ENCODE measurements at places on chromosomes 11 and 22. TPM values are rescaled to one million over a fixed set of nuclear protein-coding genes. Genes with fewer than 3 reads are reported as not detected.

- no peak for DNase-seq
These were observed 806 bp upstream of the SMDT1 start for GRCh38 chr22:42078469-42079318.

DNA sequence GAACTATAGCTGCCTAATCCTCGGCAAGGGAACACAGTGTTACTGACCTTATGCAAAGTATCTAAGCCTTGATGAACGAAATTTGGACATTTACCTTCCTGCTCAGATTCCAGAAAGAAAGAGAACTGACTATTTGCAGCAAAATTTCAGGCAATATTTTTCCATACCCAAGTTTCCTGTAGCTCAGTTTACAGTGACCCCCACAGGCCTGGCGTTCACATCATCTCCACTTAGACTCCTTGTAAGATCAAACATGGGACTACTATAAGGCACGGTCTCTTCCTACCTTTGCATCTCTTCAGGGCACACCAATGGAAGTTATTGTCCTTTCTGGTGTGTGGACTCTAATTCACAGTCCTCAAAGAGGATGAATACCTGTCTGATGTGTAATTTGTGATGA, 21.1 kb downstream of the MS4A6A start:
- DNase-seq, result no peak

- peak; percentile 79 for DNase-seq
These were observed 5.6 kb upstream of the SYT8 start for GRCh38 chr11:1829039-1829820.

DNA sequence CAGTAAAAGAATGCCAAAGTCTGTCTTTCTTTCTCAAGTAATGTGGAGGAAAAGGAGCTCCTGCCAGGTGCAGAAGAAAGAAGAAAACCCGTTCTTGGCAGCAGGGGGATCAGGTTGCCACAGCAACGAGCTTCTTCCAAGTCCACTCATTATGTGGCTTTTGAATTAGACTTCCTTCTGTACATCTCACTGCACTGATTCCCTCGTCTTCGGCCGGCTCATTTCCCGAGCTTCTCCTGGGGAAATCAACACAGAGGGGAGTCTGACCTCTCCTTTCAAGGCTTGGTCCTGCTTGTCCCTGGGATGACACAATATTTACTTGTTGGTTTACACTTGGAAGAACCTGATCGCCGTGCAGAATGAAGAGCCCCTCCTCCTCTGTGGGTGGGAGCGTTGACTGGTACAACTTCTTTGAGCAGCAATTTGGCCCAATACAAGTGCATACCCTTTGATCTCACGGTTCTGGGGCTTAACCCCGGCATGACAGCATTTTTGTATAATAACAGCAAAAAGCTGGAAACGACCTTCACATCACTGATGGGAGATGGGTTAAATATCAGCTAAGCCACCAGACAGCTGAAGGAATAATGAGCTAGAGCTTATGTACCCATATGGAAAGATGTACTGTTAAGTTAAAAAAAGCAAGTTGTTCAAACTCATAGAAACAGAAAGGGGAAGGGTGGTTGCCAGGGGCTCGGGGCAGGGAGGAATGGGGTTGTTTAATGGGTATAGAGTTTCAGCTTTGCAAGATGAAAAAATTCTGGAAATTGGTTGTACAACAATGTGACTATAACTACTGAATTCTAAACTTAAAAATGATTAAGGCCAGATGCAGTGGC, 35.4 kb downstream of the MCHR1 start:
- no peak for DNase-seq

DNA sequence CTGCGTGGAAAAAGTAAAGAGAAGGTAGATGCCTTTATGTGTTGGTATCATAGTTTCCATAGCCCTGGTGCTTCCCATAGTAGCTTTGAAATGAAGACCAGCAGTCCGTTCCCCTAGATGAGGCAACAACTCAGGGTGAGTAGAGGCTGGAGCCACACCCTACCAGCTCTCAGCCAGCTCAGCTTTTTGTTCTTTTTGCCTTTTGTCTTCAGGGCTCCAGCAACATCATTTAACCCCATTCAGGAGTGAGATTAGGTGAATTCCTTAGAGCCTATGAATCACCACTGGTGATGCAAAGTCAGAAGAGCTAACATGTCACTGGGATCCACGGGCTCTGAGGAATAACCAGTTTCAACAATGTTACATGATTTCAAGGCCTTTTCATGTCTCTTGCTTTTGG, 14.0 kb upstream of the SESN3 start:
- no peak for DNase-seq

DNA sequence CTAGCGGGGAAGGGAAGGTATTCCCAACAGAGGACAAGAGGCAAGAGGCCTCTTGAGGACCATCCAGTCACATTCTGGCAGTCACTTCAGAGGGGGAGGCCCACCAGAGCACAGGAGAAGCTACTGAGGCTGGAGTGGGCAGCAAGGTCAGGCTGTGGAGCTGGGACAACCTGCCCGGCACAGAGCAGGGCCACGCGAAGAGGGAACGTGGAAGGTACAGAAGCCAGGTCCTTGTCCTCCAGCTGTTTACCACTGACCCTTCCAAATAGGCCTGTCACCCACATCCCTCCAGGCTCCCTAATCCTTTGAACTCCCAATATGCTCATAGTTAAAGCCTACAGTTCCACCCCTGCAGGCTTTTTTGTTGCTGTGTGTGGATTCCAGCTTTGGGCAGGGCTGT, 76.9 kb downstream of the IGLL1 start:
- peak; percentile 53 for DNase-seq

GRCh38 chr11:108672113-108672512, 7.2 kb downstream of the DDX10 start:
- no peak for DNase-seq

DNA sequence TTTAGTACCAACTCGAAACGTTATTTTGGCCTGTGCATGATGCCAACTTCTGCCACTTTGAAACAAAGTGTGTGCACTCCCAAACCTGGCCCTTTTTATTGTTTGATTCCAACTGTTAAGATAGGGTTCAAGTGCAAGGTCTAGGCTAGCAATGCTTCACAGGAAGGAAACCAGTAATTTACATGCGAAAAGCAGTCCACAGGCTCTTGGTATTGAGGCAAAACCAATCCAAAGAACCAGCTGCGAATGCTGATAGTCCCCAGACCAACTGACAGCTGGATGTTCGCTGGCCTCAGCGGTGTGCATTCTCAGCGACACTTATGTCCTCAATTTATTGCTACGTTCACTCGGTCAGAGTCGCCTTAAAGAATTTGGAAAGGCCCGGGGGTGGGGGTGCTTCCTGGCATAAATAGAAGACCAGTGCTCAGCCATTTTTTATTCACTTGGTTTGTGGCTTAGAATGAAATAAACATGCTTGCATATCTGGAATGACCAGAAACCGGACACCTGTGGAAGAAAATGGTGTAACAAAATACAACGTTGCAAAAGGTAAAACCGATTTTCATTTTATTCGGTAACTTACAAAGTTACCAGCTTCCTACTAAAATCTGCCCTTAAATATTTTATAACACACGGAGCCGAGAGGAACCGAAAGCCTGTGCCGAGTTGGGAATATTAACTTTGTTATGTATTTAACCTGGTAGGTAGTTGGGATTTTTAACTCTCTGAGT, 1.6 kb downstream of the CPT1A start:
- no peak for DNase-seq

GRCh38 chr11:9046481-9046880, 42.7 kb upstream of the NRIP3 start:
- DNase-seq, result no peak

GRCh38 chr11:64614917-64615316, 23.9 kb downstream of the SLC22A12 start:
- DNase-seq, result no peak

GRCh38 chr22:24043958-24044357, 32.9 kb downstream of the CABIN1 start:
- DNase-seq, result no peak

- DNase-seq, result no peak
These were observed 426.7 kb downstream of the MIAT start for GRCh38 chr22:27084130-27084529.

- DNase-seq, result no peak
These were observed 11.2 kb downstream of the CCS start for GRCh38 chr11:66604155-66604554.

- no peak for DNase-seq
These were observed 16.0 kb upstream of the SHISAL1 start for GRCh38 chr22:44328762-44329161.

DNA sequence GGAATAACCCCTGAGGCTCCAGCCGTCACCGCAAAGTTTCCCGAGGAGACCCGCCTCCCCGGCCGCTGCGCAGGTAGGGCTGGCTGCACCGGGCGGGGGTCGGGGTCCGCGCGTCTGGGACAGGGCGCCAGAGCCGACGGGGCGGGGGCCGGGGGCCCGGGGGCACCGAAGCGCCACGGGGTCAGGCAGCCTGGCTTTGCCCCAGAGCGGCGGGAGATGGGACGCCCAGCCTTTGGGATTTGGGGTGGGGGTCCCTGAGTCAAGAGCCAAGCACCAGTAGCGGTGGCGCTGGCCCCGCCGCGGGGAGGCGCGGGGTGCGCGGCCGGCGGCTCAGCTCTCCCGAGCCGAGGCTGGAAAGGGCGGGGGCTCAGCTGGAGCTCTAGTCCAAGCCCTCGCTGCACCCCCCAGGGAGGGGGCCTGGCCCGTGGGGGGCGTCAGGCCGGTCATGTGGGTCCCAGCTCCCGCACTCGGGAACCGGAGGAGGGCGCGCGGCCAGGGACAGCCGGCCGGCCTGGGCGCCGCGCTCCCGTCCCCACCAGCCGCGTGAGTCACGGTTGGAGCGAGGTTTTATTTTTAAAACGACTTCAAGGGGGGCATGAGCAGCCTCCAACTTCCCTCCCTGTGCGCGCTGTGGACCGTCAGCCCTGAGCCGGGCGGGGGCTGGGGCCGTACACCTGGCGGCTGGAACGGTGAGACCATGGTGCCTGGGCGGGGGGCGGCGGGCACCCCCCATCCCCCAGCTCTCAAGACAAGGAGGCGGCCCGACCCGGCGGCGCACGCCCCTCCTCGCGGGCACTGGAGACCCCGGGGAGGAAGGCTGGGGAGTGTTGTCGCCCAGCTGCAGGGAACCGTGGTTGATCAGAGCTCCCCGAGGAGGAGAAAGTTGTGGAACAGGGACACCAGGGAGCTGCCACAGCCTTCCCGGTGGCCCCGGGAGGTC, 626 bp downstream of the FLRT1 start:
- no peak for DNase-seq

DNA sequence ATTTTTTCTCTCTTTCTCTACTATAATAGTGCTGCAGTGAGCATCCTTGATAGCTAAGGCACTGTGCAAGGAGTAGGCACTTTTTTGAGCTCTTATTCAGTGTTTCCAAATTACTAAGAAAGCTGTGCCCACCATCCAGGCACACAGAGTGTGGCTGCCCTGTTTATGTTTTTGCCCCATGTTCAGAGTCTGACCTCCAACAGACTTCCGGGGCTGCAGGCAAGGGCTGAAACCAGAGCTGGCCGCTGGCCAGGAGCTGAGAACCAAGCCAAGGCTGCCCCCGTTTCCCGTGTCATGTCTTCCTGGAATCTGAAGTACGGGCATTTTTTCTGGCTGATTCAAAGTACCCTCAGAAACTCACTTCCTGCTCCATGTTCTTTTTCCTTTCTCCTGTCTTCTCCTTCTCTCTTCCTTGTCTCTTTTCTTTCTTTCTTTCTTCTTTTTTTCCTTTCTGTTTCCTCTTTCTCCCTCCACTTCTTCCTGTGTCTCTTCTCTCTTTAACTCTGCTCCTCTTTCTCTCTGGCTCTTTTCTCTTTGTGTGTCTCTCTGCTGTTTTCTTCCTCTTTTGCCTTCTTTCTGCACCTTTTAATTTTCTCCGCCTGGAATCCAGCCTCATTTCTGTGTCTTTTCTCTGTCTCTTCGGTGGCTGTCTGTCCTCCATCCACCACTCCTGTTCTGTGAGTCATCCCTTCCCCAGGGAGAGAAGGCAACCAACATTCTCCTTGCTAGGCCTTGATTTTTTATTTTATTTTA, 17.0 kb upstream of the KCTD14 start:
- peak; percentile 88 for DNase-seq

The IGLL1 gene
- total RNA-seq, result not detected

The HEPHL1 gene
- total RNA-seq, result not detected

The RIMBP3B gene
- total RNA-seq, result 0.66 TPM

The MYEOV gene
- 0.52 TPM for total RNA-seq

The PHRF1 gene
- total RNA-seq, result 26.6 TPM

The SLC22A25 gene
- not detected for total RNA-seq
